ENCODE measurements at places on chromosomes 1 and 21.

GRCh38 chr21:35428489-35428888 lies 379.4 kb upstream of the RUNX1 start:
- DNase-seq, result peak; percentile 12

- no peak for DNase-seq
These were observed 87.7 kb upstream of the C1orf174 start for GRCh38 chr1:3987669-3988235.

DNA sequence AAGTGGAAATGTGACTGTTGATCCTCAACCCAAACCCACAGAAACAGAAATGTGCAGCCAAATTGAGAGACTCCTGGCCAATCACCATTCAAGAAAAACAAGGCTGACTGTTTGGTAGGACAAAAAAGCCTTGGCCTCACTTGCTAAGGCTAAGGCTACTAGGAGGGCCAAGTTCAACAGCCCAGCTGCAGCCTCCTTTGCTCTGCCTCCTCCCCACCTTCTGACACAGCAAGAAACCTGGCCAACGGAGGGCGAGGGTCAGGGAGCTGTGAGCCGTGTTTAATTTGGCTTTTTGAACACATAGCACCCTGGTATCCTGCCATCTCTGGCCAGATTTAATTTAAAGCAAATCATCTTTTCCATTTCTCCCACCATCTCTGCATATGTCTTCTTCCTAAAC lies 165.8 kb upstream of the RAB4A start:
- DNase-seq, result no peak

DNA sequence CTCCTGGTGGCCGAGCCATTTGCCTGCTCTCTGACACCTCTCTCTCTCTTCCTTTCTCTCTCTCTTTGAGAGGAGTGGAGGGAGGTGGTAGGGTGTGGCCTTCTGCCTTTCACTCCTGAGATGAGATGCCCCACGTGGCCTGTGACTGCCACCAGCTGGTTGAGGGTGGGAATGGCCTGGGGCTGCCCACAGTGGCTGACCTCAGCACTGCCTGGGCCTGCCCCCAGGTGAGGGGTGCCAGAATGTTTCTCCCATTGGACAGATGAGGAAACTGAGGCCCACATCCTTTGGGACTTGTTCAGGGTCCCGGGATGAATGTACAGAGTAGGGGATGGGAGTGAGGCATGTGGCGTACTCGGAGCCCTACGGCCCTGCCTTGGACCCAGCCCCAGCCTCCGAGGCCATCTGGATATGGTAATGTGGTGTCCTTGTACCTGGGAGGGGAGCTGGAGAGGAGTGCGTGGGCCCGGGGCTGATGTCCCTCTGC lies 12.7 kb upstream of the C1orf167 start:
- DNase-seq, result peak; percentile 58

DNA sequence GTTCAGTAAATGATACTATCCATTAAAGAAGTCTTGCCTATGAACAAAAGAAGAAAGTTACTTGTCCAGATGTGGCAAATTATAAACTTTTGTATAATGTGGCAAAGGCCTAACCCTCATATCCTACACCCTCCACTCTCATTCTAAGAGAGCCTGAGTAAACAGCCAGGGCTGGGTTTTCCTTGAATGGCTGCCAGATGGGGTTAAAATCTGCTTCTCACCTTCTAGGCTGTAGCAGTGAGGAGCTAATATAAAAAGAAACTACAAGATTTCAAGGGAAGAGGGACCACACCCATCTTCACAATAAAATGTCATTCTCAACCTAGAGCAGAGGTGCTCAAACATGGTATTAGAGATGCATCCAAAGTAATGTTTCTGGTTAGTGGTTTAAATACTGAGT lies 8.9 kb downstream of the RABIF start:
- no peak for DNase-seq

Data from activated naive CD4-positive, alpha-beta T cell treated with Interleukin-2 at 50 U/mL for 16 hours (primary cell).